ENCODE measurements at places on chromosomes 11 and 22.

GRCh38 chr11:118245936-118246562, 6.1 kb downstream of the MPZL3 start:
- DNase-seq, result no peak

- DNase-seq, result no peak
These were observed 10.1 kb downstream of the CSRP3 start for GRCh38 chr11:19191530-19192169.

- DNase-seq, result no peak
These were observed 12.9 kb upstream of the SORL1-AS1 start for GRCh38 chr11:121465709-121466062.

- DNase-seq, result no peak
These were observed 5.9 kb downstream of the ST3GAL4 start for GRCh38 chr11:126361400-126361799.

- DNase-seq, result no peak
These were observed 2.0 kb upstream of the GRIK4 start for GRCh38 chr11:120509346-120510053.

DNA sequence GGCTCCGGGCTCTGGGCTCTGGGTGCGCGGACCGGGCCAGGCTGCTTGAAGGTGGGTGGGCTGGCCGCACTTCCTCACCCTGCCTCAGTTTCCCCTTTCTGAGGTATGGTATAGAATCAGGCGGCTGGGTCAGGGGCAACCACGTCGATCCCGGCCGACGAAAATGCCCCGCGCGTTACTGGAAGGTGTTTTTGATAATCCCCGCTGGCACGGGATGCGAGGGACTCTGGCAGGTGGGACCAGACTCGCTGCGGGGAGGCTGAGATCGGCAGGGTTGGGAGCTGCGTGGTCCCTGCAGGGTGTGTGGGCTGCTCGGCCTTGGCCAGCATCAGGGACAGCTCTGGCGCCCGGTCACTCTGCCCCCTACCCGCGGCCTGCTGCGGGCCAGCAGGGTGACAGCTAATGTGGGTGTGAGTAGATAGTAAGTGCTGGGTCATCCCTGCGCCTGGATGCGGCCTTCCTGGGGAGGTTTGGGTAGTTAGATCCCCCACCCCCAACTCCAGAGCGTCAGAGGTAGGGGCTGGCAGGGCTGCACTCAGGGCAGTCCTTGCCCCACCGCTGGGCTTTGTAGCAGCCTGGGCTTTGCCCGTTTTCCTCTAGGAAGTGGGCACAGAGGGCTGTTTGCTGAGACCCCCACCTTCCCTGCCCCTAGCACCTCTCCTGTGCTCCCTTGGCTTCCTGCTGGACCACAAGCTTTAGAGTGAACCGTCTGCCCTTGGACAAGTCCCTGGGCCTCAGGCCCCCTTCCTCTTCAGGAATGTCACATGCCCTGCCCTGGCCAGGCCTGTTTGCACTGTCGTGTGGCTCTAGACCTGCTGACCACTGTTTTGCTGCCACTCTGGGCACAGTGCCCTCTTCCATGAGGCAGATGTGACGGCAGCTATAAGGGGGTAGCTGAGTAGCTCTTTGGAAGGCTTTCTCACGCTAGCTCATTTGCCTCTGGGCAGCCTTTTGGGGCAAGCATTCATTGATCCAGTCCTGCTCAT, 579 bp downstream of the TANGO2 start:
- no peak for DNase-seq

- no peak for DNase-seq
These were observed 225.5 kb upstream of the CCDC90B start for GRCh38 chr11:83511646-83512045.

All from effector CD4-positive, alpha-beta T cell (primary cell).